ENCODE measurements at places on chromosomes 4 and X.
A peak's percentile ranks its signal among the peaks of the same experiment; 100 is the strongest.

- DNase-seq: peak; percentile 81
Measured at GRCh38 chrX:71618303-71618721, at the start of gene CXCR3. TSS of gene CXCR3 (minus strand) at chrX:71618511. CDS start at chrX:71618449, 62 bp downstream.

DNA sequence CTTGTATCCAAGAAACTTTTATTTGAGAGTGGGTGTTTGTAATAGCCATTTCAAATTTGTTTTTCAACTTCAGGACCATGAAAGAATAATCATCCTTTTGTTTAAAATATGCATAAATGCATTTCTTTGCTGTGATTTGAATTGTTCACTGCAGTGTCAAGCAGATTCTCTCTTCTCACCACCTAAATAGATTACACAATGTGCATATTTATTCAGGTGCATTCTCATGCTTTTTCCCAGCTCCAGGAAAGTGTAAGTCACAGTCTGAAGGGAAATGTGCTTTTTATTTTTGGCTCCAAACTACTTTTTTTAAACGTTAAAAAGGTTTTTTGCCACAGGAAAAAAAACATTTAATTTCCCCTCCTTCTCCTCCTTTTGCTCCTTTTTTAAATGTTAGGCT, 17.5 kb downstream of the C4orf33 start:
- no peak for DNase-seq

GRCh38 chrX:29257521-29257920, 670.3 kb downstream of the IL1RAPL1 start:
- no peak for DNase-seq

- no peak for DNase-seq
Measured at GRCh38 chrX:12137951-12138360, 317 bp upstream of the FRMPD4 start.

DNA sequence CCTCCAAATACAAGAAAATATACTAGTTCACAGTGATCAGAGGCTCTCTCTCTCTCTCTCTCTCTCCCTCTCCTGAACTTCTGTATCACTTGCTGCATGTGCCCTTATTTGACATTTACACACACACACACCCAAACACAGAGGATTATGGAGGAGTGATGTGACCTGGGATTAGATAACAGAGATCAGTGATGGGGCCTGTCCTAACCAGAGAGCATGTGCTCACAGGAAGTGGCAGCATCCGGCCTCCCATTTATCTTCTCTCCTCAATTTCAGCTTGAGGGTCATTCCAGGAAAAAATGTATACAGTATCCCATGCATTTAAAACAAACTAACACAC, 143.0 kb downstream of the TSPAN5 start:
- DNase-seq: no peak

GRCh38 chr4:30953799-30954198, 233.6 kb downstream of the PCDH7 start:
- no peak for DNase-seq

DNA sequence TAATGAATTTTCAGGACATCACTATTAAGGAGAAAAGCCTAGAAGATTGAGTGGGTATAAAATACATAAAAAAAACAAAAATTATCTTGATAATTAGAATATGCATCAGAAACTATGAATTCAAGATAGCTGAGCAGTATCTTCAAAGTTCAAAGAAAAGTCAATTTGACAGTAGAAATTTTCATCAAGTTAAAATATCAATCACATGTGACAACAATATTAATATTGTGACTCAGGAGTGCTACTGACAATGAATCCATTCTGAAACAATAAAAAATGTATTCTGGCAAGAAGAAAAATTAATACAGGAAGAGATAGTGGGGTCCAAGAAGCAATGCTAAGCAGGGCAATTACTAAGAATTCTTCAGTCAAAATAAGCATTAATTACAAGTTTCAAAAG, 151.9 kb upstream of the GLRA2 start:
- no peak for DNase-seq

- no peak for DNase-seq
Measured at GRCh38 chr4:99800332-99801004, 16.2 kb upstream of the DAPP1 start.

DNA sequence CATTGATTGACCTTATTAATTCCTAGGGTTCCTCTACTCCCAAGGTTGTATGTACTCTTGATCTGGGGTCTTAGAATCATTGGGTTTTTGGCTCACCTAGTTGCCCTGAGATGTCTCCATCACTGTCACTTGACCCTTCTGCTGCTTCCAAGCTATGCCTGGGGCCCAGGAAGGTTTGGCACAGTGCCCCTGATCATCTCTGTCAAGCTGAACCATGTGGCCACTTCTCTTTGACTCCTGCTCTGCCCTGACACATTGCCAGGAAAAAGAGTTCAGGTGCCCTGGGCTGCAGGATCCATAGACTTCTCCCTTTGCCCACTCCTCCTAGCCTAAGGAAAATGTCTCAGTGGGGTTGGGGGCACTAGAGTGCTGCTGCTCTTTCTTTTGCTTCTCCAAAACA, 3.9 kb upstream of the CHST7 start:
- no peak for DNase-seq

DNA sequence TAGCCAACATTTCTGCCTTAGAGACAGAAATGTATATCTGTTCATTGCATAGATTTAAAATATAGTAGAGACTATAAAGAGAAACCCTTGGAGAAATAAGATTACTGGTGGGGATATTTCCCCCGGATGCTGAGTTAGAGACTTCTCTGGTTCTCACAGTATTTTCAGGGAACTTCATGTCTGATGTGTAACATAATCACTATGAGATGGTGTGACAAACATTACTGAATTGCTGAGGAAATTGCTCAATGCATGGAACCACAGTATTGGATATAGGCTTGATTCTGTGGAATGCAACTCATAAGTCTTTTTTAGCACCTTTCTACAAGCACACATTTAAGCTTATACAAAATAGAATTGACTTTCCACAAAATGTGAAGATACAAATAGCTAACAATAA, 152.7 kb downstream of the SOWAHB start:
- no peak for DNase-seq

DNA sequence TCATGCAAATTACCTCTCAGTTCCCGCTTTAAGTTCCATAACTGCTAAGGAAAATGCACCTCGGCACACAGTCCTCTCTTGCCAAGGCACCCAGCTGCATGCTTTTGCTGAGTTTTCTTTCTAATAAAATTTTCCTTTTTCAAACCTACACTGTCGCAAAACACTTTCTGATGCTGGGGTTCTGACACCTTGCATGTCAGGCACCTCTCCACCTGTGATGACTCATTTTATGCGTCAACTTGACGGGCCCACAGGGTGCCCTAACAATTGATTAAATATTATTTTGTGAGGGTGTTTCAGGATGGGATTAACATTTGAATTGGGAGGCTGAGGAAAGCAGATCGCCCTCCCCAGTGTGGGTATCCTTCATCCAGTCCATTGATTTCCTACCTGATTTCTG, 291.0 kb upstream of the STS start:
- DNase-seq: no peak

DNA sequence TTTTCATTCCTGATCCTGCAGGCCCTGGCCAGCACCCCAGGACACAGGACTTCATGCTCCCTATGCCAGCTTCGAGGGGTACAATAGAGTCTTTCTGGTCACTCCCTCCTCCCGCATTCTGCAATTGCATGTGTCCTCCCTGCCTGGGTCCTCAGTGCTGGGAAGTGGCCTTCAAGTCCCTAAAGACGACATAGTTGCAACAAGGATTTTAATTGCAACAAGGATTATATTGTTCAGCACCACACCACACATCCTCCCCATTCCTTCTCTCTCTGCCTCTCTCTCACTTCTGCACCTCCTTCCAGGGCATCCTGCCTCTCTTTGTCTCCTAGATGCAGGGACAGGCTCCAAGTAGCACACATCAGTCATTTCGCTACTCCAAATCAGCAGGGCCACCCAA, 25.5 kb downstream of the SCD5 start:
- no peak for DNase-seq

DNA sequence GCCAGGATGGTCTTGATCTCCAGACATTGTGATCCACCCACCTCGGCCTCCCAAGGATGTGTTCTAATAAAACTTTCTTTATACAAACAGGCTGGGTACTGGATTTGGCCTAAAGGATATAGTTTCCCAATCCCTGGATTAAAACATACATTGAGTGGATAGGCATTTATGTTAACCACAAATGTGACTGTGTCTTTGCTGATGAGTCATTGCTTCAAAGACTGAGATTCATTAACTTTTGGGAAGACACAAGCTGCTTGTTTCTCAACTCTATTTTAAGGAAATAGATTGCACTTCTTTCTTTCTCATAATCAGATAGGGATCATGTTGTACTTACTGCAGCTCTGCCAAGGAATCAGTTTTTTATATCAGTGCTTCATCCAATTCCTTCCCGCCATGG, 131.3 kb upstream of the AGA start:
- no peak for DNase-seq

- DNase-seq: peak; percentile 77
Measured at GRCh38 chrX:39445336-39445735, 644.1 kb downstream of the MID1IP1 start.

Data from stimulated activated CD8-positive, alpha-beta memory T cell treated with anti-CD3 and anti-CD28 coated beads, Interleukin-4, amount 100 ng/mL, for 48 hours (primary cell).